ENCODE measurements at places on chromosomes 6 and 20.
A peak's percentile ranks its signal among the peaks of the same experiment; 100 is the strongest.

DNA sequence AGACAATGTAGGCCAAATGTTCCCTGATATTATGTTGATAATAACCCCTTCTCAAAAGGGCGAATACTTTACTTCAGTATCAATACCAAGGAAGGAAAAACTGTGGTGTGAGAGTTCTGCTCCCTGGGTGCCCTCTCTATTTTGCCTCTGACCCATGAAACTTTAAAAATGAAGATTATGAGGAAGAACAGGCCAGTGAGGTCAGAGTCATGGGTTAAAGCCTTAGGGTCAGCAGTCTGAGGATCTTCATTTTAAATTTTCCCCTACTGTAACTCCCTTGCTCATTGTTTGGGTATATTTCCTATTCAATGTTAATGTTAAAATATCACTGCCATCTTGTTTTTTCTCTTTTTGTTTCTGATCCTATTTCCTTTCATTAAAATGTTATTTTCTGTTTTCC is 47.9 kb downstream of the PRKN start:
- no peak for DNase-seq

DNA sequence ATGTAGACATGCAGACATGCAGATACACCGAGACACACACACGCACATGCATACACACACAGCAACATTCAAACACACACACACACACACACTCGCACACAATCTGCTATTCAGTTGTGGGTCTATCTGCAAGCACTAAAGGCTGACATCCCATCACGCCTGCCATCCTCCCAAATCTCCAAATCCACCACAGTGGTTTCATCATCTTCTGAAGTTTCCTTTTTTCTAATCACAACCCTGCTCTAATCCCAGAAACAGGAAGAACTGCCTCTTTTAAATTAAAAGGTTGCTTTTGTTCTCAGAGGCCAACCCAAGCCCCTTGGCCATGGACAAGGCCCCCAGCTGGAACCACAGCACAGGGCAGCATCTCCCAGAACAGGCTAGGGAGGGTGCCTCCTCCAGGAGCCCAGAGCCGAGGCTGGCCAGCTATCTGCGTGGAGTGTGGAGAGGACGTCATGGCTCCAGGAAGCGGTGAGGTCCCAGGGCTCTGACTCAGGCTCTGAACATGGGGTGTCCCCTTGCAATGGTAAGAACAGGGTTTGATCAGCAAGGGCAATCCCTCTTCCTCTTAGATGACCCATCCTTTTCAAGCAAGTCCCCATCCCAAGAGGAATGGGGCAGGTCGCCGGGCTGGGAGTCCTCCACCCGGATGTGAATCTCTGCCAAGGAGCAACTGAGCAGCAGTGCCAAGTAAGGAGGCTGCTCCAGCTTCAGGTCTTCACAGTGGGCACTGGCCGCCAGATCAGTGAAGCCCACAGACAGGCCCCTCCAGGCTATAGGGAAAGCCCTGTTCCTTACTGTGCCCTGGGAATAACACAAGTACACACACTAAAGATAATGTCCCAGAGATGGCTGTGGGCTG is 14.7 kb downstream of the FOXF2 start:
- no peak for DNase-seq

- DNase-seq = no peak
These were observed 88.2 kb downstream of the COL12A1 start for GRCh38 chr6:75117701-75118100.

GRCh38 chr6:36169023-36170007 is 27.2 kb upstream of the BRPF3 start:
- DNase-seq = no peak

GRCh38 chr6:37696841-37697662 is 631 bp downstream of the MDGA1 start:
- DNase-seq = peak; percentile 46

DNA sequence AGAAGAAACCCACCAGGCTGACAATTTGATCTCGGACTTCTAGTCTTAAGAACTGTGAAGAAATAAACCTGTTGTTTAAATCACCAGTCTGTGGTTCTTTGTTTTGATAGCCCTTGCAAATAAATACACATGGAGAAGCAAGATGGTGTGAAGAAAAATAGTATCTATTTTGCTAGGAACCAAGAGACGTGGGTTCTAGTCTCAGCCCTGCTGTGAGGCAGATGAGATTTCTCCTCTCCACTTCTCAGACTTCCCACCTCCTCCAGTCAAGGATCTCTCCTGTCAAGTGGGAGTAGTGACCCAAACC is 294.9 kb upstream of the JARID2 start:
- DNase-seq = no peak

- DNase-seq = peak; percentile 64
These were observed 70.7 kb upstream of the PRSS16 start for GRCh38 chr6:27176523-27177484.

DNA sequence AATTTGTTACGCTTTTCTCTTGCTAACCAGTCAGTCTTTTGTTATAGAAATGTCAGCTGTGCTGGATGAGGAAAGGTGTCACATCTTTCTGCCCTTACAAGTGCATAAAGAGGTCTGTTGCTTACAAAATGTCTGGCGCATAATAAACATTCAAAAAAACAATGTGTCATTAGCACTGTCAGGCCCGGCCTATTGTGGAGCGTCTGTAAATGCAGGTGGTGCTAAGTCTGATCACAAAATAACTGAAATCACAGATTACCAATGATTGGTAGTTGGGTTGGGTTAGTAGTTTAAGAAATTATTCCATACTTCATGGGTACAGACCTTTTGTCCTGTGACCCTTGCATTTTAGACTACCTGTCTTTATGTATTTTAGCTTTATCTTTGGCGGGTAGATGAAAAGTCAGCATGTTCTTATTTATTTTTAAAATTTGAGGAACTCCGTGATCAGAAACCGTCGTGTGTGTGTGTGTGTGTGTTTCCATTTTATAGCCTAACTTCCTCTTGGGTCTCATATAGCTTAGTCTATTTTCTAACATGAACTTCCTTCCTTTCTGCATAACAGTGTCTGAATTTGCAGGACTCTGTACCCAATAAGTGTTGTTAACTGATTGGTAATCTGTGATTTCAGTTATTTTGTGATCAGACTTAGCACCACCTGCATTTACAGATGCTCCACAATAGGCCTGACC is 88.1 kb upstream of the IFNGR1 start:
- no peak for DNase-seq

GRCh38 chr6:25958700-25959162 is 3.9 kb upstream of the TRIM38 start:
- no peak for DNase-seq

- DNase-seq = no peak
These were observed 98.3 kb upstream of the CHD6 start for GRCh38 chr20:41716436-41716835.

DNA sequence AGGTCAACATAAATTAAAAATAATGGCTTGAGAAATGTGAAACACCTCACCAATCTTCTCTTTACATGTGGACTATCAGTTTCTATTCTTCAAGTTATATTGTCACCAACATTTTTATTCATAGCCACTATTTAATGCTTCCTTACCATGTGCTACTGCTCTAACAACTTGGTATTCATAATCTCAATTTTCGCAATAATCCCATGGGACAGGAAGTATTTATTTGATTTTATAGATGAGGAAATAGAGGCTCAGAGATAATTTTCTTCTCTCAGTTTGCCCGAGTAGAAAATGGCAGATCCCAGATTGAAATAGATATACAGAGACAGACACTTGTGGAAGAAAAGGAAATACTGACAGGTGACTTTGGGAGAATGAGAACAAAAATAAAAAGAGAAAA is 66.6 kb downstream of the FAM83B start:
- no peak for DNase-seq

GRCh38 chr6:38836585-38836984 is 121.5 kb downstream of the DNAH8 start:
- DNase-seq = no peak

GRCh38 chr6:36615018-36615761 is 21.0 kb downstream of the SRSF3 start:
- peak; percentile 17 for DNase-seq

- no peak for DNase-seq
These were observed 77.6 kb downstream of the STK35 start for GRCh38 chr20:2179233-2179580.

DNA sequence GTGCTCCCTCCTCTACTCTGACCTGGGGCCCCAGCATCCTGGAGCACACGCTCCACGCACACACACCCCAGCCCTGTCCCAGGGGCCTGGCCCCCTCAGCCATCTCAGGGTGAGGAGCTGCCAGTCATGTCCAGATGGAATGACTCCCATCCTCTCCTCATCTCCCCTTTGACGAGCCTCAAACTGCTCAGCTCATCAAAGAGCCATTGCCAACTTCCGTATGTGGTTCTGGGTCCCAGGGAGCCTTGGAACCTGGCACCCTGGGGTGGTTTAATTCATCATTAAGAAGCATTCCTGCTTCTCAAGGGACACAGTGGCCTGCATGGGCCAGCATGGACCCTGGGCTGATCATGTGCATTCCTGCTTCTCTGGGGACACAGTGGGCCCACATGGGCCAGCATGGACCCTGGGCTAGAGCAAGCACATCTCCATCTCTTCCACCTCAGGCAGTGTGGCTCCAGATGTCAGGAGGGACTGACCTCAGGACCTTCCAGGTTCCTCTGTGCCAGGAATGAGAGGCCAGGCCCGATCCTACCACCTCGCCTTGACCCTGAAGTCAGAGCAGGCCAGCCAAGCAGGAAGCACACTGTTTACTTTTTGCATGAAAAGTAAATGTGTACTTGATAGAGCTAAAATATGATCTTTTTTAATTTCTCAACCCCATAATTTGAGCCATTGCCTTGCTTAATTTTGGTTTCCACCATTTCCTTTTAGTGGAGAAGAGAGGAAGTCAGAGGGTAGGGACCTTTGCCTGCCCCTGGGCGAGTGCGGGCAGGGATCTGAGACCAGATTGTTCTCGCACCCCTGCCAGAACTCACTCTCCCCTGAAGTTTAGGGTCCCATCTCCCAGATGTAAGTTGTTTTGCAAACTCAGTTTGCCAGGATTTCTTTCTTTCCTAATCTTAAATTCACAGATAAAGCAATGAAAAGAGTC is 26.1 kb downstream of the SPATA2 start:
- no peak for DNase-seq

GRCh38 chr20:23167431-23167830 is 81.3 kb upstream of the CD93 start:
- DNase-seq = no peak
